ENCODE measurements at places on chromosomes 4 and X.

DNA sequence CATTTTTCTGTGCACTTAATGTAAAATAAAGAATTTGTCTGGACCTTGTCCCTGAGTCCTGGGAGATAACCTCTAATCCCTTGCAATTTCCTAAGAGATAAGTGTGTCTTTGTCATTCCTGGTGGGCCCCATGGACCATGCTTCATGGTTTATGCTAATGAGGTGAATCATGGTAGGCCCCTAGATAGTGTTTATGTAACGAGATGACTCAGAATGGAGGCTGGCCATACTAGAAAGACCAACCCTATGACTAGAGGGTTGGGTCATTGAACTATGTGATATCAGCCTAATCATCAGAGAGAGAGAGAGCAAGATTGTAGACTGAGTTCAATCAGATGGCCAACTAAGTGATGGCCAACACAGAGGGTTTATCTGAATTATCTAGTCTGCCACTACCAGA, 64.2 kb upstream of the NHSL2 start:
- DNase-seq: no peak

GRCh38 chr4:177505171-177505615, 63.0 kb upstream of the AGA start:
- DNase-seq: no peak

DNA sequence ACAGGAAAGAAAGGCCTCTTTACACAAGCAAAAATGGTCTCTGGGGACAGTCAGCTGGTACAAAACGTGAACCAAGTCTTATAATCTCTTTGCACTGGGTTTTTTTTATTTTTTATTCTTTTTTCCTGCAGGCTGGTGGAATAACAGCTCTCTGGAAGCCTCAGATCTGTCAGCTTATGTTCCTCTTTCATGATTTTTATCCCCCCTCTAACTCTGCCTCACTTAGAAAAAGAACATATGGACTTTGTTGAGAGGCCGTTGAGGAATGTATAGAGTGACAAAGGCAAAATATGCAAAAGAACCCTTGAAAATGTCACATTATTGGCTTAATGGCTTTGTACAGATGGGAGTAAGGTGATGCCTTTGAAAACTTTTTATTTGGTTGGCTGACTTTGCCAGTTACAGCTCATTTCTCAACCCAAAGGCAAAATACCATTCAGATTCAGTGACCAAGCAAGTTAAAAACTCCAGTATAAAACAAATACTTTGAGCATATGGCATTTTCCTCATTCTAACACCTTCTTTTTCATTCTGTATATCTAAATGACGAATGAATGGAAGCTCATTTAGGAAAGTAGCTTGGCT, 111.1 kb downstream of the RNF150 start:
- DNase-seq: no peak

GRCh38 chr4:168664242-168664891, 167.5 kb downstream of the PALLD start:
- DNase-seq: no peak

GRCh38 chr4:1269209-1269608, 20.3 kb upstream of the CTBP1 start:
- DNase-seq: no peak

- no peak for DNase-seq
Observed at GRCh38 chr4:39464886-39465501, 6.1 kb downstream of the LIAS start.

DNA sequence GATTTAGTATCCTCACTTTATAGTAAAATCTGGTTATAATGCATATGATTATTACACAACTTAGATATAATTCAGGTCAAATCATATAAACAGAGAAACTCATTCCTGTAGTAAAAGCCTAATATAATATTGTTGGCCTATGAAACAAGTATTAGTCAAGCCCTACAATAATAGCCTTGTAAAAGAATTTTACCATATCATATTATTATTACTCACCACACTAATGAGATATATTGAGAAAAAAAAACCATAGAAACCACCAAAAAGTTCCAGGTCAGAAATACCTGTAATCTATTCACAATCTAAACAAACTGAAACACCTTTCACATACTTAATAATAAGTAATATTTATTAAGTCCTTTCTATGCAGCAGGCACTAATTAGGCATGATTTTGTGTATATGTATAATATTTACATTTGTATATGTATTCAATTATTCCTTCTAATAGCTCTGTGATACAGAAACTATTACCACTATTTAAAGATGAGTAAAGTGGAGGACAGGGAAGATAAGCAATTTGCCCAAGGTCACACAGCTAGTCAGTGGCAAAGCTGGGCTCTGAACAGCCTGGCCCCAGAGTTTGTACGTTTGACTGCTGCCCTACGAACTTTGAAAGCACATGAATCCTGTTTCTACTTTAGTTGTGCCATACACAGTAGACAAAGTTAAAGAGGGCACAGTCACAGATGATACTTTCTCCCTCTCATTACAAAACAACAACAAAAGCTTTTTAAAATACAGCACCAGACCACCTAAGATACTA, 9.0 kb downstream of the ZNF827 start:
- DNase-seq: no peak

- DNase-seq: no peak
Observed at GRCh38 chr4:107793996-107794395, 30.7 kb upstream of the SGMS2 start.

- DNase-seq: peak; percentile 18
Observed at GRCh38 chrX:38768079-38768478, 33.2 kb upstream of the MID1IP1 start.

DNA sequence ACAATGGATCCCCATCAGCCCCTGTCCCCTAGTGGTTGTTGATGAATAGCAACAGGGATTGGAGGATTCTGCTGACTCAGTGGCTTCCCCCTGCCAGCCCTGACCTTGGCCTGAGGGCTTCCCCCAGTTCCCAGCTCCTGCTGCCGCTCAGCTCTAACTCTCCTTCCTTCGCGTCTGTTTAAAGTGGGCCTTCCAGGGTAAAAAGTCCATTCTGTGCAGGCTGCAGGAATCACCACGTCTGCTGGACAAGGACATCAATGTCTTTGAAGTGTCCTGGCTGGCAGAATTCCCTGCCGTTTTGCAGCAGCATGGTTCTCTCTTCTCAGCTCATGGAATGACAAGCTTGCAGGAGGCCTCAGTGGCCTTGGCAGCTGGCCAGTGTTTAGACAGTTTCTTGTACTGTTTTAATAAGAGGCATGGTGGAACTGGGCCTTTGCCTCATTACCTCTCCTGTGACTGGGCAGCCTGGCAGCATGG, 152.5 kb upstream of the STX18 start:
- no peak for DNase-seq

DNA sequence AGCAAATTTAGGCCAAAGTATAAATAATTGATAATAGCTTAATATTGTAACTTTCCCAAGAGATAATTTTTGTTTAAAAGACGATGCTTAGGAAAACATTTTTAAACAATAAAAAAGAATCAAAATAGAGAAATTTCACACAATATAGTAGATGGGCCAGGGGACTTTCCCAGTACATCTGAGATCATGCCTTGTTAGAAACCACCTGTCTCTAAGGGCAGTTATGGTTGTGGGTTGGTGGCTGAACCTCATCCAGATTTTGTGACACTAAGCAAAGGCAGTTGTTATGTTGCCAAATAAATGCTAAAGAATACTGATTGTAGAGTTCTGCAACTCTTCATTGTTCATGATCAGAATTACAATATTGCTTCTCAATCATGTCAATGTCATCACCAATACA, 270.6 kb downstream of the BANK1 start:
- DNase-seq: peak; percentile 28

DNA sequence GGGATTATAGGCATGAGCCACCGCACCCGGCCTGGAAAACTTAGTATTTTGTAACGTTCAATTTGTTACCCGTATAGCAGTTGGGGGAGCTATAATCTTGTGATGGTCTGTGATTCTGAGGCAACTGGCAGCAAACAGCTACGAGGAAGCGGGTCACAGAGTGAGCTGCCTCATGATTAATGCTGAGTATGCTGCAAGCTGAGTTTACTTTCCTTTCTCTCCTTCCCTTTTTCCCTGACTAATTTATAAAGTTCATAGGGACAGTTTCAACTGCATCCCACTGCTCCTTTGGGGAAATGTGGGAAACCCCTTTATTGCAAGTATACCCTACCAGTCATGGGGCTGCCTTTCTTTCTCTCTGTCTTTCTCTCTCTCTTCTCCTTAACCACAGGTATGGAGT, 17.7 kb upstream of the ELOVL6 start:
- no peak for DNase-seq

GRCh38 chr4:3805026-3805425, 38.8 kb downstream of the ADRA2C start:
- DNase-seq: no peak

- peak; percentile 66 for DNase-seq
Observed at GRCh38 chr4:121951521-121952110, at the start of gene TRPC3. Gene TRPC3, minus strand, starts transcription at chr4:121952060. Its CDS starts 380 bp downstream, at chr4:121951680.

DNA sequence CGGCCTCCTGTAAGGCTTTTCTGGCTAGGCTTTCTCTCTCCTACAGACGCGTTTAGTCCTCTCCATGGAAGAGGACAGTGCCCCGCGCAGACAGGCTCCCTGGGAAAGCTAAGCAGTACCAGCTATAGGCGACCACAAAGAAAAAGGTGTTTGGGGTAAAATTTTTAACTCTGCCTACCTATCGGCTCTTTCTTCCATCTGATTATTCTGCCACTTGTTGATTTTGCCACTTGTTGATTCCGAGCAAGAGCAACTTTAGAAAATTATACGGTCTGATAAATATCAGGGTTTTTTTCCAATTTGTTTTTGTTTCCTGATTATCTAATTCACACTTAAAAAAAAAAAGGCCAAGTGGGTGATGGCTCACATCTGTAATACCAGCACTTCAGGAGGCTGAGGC, 1600.5 kb upstream of the TENM3 start:
- DNase-seq: no peak

GRCh38 chrX:64842492-64842891, 133.8 kb downstream of the ZC4H2 start:
- no peak for DNase-seq

DNA sequence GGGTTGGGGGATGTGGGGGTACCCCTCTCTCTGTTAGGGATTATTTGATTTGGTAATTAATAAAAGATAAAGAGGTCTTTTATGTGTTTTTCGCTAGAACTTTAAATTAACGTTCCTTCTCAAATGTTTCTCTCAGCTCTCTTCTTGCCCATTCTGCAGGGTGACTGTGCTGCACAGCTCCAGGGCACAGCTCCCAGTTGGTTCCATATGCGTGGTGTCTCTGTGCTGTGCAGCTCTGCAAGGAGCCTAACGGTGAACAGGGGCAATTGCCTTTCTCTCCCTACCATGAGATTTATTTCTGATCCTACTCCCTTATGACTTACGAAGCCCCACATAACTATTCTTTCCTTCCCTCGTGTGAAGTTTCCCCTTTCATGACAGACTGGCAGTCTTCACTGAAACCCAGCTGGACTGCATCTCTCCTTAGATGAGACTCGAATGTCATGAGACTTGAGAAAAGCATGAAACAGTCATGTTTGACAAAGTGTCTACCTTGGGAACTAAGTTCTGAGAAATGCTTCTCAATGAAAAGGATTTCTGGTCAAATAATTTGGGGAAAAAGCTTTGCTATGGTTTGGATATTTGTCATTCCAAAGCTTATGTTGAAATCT, 50.2 kb upstream of the SPRY1 start:
- DNase-seq: no peak

DNA sequence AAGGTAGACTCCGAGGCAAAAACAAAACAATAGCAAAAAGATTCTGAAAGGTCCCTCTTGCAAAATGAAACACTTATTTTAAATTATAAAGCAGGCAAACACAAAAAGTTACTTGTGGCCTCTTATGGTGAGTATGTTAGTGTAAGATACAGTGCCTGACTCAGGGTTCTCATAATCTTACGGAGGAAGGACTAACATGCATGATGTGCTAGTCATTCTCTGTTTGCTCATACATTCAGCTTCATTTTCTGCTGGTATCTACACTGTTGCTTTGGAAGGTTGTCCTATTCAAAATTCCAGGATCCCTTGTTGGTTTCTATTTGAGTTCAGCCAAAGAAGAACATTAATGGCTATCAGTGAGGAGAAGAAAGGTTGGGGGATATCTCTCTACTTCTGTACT, 249.1 kb upstream of the FAM47A start:
- DNase-seq: no peak

- DNase-seq: no peak
Observed at GRCh38 chr4:105283501-105283900, 136.8 kb downstream of the TET2 start.

- DNase-seq: peak; percentile 63
Observed at GRCh38 chr4:86961605-86962295, 26.9 kb downstream of the AFF1 start.

DNA sequence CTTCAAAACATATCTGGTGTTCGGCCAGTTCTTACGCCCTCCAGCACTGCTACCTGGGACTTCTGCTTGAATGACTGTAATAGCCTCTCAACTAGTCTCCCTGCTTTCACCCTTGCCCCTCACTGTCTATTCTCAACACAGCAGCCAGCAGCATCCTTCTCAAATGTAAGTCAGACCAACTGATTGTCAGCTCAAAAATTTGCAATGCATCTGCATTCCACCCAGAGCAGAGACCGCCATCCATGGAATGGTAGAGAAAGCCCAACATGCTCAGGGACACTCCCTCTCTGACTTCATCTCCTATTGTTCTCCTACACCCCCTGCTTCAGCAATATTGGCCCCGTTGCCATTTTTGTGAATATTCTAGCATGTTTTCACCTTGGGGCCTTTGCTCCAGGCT, 5.9 kb downstream of the TLR7 start:
- no peak for DNase-seq

DNA sequence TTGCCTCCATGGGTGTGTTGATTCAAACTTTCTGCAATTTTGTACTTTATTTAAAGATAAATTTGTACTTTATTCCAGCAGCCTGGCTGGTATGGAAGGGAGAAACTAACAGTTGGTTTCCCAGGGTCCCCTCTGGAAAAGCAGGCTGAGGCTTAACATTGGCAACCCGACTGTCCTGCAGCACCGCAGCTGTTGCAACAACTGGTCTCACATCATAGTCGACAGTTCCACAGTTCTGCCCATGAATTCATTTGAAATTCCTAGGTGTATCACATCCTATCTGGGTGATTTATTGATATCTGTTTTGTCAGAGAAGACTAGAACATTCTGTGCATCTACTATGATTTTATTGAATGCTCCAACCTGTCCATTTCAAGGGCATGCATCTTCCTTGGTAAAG, 98.8 kb upstream of the GATB start:
- DNase-seq: no peak

DNA sequence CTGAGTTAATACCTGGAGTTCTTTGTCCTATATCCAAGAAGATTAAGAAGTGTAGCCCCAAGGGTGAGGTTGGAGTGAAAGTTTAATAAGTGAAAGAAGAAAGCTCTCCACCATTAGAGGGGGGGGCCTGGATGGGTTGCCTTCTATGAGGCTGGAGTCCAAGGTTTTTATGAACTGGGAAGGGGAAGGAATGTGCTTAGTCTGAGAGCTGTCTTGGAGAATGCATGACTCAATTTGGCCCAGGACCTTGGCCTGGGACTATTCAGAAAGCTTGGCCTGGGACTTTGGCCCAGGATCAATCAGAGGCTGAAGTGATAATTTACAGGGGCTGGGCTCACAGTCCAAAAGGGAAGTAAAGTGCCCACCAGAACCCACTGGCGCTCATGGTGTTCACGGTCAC, 1049.0 kb upstream of the GRIA3 start:
- DNase-seq: no peak
